Dermis blood vessel endothelial cell (primary cell): ENCODE measurements at places on chromosomes 4 and X. TPM values are rescaled to one million over a fixed set of nuclear protein-coding genes. Genes with fewer than 3 reads are reported as not detected.

TCP11X2 gene
- not detected in 2 replicates for total RNA-seq

ZAR1 gene
- total RNA-seq, result not detected in 2 replicates

ART3 gene
- total RNA-seq, result not detected in 2 replicates

PAGE4 gene
- not detected in 2 replicates for total RNA-seq

DRP2 gene
- total RNA-seq, result 0.05 TPM in 1 of 2 replicates, not detected in the other

FAM53A gene
- total RNA-seq, result 1.1 and 2.4 TPM in 2 replicates

ATP1B4 gene
- not detected in 2 replicates for total RNA-seq

TRAM1L1 gene
- 0.17 and 0.88 TPM in 2 replicates for total RNA-seq

GYG2 gene
- 0.23 and 0.68 TPM in 2 replicates for total RNA-seq

CTAG1B gene
- not detected in 2 replicates for total RNA-seq

TSC22D3 gene
- 51.6 and 56.3 TPM in 2 replicates for total RNA-seq

EVC2 gene
- total RNA-seq, result 8.7 and 11.9 TPM in 2 replicates

BCLAF3 gene
- 5.4 TPM in 2 replicates for total RNA-seq

MAGEB17 gene
- not detected in 2 replicates for total RNA-seq
